ENCODE measurements at places on chromosomes 13 and 19.
A peak's percentile ranks its signal among the peaks of the same experiment; 100 is the strongest.

DNA sequence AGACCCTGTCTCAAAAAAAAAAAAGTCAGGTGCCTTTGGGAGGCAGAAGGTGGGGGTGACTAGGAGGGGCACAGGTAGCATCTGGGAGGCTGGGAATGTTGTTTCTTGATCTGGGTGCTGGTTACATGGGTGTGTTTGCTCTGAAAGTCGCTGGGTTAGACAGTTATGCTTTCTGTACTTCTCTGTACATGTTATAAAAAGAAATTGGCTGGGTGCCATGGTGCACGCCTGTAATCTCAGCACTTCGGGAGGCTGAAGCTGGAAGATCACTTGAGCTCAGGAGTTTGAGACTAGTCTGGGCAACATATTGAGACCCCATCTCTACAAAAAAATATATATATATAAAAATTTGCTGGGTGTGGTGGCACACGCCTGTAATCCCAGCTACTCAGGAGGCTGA lies 15.1 kb downstream of the NOSIP start:
- DNase-seq = no peak

- DNase-seq = no peak
Measured at GRCh38 chr19:29259867-29260281, 46.9 kb upstream of the UQCRFS1 start.

- DNase-seq = no peak
Measured at GRCh38 chr13:110773480-110773879, 60.0 kb downstream of the ING1 start.

GRCh38 chr19:27884376-27884775 lies 1328.6 kb downstream of the UQCRFS1 start:
- DNase-seq = no peak

DNA sequence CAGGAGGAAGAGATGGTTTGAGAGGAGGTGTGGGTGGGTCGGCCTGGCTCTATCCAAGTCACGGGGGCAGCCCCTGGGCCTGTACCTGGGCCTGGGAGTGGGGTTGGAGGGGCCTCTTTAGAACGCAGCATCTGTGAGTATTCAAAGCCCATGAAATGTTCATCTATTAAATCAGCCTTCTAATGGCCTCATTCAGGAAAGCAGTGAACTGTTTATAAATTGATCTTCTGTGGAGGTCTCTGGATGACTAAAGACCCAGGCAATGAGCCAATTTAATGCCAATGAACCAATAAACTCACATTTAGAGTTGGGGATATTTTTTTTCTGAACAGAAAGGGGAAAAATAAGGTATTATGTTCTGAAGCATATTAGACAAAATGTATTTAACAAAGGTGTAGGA lies 19.9 kb upstream of the GGACT start:
- DNase-seq = no peak

GRCh38 chr13:102289606-102290005 lies 112.2 kb downstream of the FGF14 start:
- DNase-seq = no peak

DNA sequence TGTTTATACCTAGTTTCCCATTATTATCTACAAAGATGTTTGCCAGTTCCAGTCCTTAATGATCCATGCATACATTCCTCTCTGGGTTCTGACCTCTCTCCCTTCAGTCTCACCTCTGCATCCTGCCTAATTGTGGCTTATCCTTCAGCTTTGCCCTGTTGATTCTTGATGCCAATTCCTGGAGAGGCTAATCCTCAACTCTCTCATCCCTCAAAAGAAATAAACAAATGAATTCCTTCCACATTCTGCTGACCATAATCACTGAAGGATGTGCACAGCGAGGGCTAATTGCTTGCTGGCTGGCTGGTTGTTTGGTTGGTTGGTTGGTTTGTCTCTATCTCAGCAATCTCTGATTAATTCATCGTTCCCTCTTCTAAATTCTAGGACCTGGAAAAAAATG lies 113.8 kb downstream of the IRS2 start:
- DNase-seq = no peak

DNA sequence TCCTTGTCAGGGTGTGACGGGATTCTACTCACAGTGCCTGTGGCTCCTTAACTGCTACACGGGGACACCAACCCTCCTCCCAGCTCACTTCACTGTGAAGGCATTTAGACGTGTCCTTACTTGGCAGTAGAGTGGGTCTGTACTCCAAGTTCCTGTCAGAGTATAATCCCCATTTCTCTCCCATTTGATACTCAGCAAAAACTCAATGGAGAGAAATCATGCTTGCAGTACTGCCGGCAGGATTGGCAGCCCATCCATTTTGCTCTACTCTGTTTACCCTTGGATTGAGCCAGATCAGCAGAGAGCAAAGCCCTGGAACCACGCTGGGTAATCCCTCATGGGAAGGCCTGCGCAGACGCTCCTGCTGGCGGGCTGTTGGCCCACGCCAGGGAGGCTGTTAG lies 28.9 kb downstream of the ARL11 start:
- no peak for DNase-seq

- DNase-seq = peak; percentile 82
Measured at GRCh38 chr19:39506944-39507714, 7.8 kb upstream of the SELENOV start.

- no peak for DNase-seq
Measured at GRCh38 chr19:8214802-8215201, 5.6 kb downstream of the CERS4 start.

GRCh38 chr13:100721885-100722512 lies 47.4 kb upstream of the TMTC4 start:
- peak; percentile 68 for DNase-seq

DNA sequence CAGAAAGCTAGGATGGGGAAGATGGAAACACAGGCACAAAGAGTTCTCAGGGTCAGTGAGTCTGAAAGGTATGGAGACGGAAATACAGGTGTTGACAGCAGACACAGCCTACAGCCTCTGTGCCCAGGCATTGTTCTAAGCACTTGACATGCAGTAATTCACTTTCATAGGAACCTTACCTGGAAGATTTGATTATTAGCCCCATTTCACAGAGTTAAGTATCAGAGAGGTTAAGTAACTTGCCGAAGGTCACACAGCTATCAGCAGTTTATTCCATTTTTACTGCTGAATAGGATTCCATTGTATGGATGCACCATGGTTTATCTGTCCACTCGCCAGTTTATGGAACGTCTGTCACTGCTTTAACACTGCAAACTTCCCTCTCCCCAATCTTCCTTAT lies 13.2 kb downstream of the KLK4 start:
- no peak for DNase-seq

- DNase-seq = no peak
Measured at GRCh38 chr13:41969072-41969471, 8.2 kb upstream of the VWA8 start.

DNA sequence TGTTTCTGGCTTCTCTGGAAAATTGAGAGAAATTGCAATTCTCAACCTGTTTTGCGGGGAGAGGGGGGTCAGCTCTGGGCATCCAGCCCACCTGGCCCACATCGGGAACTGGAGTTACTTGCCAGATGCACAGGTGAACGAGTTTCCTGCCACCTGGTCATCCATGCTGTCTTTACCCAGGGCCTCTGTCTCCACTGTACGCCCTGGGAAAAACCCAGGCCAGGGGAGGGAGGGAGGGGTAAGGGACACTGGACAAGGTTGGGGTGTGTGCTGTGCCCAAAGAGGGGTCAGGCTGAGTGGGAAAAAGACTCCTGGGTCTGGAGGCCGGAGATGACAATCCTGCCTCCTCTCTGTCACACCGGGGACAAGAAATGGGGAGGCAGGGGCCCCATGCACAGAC lies 307.6 kb downstream of the ZNF536 start:
- DNase-seq = no peak

DNA sequence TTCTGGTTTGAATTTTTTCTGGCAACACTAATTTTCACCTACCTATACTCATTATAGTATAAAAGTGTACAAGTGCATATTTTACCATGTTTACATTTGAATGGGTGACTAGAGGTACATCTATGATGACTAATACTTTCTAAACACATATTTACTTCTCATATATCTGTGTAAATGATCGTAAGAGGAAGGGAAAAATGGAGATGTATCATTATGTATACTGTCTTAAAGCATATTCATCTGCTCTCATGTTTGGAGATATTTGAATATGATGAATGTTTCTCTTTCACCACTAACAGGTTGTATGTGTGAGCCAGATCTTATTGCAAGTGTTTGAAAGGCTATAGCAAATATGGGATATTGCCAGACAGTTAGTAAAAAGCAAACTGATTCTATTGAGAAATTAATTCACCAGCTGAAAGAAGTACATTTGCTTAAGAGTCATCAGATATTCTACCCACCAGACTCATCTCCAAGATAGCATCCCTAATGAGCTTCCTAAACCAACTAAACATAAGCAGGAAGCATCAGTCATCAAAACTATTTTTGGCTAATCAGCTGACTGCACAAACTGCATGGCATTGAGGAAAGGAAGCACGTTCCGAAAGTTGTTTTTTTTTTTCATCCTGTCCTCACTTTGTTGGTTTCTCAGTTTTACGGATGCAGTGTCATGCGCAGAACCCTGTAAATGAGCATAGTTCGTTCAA lies 738.2 kb downstream of the GPC5 start:
- no peak for DNase-seq

DNA sequence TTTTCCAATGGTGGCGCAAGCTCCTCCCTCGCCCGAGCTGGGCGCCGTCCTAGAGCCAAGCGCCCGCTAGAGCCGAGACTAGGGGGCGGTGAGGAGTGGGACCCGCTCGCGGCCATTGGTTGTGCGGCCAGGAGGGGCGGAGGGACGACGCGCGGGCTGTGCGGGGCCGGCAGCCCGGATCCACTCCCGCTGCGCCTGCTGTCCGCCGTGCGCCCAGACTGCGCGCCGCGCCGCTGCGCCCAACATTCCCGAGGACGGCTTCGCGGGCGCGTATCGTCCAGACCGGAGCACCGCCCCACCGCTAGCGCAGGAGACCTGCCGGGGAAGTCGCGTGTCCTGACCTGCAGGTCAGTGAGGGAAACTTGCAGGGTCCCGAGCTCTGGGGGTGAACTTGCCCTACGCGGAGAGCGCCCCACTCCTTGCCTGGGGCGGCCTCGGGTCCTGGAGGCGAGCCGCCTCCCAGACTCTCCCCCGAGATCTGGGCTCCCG lies at the start of gene SERTM1:
SERTM1 (plus strand) TSS at position 183 of the 489 bp plus-strand sequence. CDS start 21,059 bp downstream, outside the sequence.
- DNase-seq = no peak

GRCh38 chr13:76874479-76874878 lies 11.7 kb downstream of the KCTD12 start:
- DNase-seq = no peak

DNA sequence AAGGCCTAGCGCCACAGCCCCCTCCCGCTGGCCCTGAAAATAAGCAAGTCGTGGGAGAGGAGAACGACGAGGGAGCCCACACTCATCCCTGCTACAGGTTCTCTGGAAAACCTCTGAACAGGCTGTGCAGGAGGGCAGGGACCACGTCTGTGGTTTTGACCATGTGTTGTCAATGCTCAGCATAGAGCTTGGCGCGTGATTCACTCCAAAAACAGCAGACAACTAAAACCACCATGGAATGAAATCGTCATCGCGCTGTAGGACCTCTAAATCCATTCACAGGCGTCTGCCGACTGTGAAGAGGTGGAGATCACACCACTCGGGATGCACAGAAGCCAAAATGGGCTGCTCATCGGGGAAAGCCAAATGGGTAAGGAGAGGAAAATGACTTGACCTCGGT lies 121.3 kb downstream of the COL4A1 start:
- DNase-seq = no peak

DNA sequence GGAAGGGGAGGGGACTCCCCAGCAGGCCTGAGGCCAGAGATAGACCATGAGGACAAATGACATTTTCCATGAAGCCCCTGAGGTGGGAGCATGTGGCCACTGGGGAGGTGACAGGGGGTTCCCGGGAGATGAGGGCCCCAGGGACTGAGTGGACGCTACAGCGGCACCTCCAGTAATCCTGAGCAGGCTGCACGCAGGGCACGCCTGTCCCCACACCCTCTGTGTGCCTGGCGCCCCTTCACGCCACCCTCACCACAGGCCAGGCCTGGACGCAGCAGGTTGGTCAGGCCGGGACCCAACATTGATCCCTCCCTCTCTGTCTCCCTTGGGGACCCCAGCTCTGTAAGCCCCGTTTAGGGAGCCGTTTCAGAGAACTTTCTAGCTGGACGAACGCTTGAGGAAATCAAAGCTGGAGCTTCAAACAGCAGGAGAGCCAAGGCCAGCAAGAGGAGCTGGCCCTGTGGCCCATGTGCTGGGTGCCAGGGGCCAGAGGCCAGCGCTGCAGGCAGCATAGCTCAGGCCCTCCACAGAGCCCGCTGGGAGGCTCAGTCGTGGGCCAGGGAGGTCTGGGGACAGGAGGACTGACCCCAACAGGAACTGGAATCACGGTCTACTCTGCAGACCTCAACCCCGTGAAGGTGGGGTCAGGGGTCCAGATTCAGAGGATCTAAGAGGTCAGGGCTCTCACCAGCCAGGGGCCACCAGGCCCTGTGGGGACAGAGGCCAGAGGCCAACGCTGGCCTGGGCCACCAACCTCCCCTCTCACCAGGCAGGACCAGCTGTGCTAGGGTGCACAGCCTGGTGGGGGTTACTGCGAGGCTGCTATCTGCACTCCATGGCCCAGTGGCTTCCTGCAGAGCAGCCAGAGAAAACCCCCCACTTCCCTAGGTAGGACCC lies 14.6 kb downstream of the LSM4 start:
- no peak for DNase-seq

GRCh38 chr13:96417939-96418685 lies 328.2 kb downstream of the HS6ST3 start:
- no peak for DNase-seq

DNA sequence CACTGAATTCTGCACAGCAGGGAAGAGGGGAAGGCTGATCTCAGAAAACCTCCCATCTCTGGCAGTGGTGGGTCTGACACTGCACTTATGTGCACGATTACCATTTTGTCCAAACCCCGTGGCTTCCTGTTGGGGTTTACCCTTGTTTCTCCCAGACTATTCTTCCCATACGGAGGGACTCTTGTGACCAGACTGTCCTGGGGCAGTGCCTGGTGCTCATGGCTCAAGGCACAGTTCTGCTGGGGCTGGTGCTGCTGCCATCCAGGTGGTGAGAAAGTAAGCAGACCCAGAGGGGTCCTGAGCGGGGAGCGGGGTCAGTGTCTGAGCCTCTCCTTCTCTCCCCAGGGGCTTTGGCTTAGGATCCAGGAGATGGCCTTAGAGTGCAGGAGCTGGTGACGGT lies 5.1 kb upstream of the SIGLEC9 start:
- no peak for DNase-seq

DNA sequence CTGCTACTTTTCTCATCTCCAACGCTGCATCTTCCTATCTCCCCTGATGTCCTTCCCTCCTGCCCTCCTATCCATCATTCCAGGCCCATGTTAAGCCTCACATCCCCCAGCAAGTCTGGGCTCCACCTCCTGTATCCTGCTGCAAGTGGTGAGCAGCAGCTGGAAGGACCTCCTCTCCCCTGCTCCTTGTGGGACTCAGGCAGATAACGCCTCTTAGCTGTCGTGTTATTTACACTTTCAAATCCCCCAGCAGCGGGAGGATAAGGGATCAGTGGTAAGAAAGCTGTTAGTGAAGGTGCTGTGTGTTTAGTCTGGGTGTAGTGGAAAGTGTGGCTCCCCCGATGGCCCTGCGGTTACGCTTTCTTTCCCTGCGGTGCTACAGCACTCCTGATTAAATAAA lies 211.9 kb downstream of the ZNF536 start:
- DNase-seq = no peak
